Stimulated activated CD4-positive, alpha-beta T cell treated with anti-CD3 and anti-CD28 coated beads, Interleukin-12 subunit alpha, Interleukin-12 subunit beta, amount 100 ng/mL, for 4 hours (primary cell): ENCODE measurements at places on chromosomes 6 and 20.

GRCh38 chr20:12554426-12554825 lies 454.3 kb upstream of the SPTLC3 start:
- no peak for DNase-seq

DNA sequence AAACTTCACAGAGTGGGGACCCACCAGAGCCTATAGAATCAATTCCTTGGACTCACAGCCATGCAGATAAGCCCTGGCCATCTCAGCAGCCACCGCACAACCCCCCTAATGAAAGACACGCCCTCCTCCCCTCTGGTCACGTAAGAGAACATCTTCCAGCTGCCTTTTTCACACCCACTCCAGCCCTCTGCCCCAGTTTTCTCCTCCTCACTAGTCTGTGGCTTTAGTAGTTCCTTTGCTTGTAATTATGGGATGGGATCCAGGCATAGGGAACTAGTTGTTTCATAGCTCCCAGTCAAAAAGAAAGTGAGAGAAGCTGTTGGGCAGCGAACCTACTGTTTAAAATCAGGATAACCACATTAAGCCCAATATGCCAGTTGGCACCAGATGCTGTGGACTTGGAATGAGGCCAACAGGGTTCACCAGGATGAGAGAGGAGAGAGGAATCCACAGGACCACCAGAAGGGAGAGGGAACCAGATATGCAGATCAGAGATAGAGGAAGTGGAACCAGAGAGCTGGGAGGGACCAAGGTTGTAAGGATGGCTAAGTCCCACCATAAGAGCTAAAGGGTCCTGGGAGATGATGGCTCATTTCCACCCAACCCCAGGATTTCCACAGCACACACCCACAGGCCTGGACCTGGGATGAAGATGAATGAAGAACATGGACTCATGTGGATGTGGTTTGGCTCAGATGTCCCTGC lies 9.0 kb upstream of the BTN3A1 start:
- DNase-seq = no peak

DNA sequence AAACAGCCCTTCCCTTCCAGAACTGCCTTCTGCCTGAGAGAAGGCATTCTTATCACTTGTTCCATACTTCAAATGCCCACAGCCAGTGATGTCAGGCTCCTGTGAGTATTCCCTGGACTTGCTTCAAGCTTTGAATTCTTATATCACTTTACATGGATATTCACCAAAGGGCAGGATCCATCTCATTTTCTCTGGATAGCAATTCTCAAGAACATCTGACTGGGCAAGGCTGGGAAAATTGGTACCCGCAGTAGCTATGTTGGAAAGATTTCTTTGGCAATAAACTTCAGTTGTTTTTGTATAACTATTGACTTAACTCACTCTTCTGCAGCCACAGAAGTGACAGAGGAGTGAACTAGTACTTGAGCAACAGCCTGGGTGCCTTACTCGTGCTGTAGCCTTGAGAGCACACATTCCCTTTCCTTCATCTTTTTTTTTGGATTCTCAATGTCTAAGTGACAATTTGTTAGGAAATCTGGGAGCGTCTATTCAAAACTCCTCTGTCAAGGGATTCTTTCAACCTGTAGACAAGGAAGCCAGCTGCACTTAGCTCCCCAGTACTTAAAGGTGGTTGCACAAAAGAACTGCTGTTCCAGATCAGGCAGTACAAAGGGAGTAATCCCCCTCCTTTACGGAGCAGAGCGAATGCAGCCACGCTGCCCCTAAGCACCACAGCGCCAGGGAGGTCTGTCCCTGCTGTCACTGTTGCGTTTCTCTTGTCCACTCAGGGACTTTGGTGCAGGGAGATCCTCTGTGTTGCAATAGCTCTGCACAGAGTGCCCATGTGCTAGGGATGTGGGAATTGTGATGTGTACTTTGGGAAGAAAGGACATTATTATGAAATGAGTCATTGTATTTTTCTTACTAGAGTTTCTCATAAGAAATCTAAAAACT lies 69.6 kb downstream of the JAG1 start:
- DNase-seq = no peak

DNA sequence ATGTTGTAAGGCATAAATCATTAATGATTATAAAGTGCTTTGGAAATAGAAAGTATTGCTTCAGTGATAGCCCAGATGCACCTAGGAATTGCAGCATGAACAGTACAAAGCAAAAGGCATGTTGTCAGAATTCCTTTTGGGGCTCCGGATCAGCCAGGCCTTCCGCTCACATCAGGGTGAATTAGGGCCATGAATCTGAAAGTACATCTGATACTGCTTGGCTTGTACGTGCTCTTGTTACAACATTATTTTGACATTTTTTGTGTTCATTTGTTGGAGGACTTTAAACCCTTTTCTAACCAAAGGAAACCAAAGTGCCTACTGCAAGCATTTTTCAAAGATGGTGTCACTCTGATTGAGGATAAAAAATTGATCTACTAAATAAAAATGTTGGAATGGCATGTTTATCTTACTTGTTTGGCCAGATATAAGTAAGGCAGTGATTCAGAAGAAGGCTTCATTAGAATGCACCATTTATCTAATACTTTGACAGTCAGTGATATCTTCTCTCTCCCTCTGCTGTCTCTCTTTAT lies 1005.6 kb upstream of the FLRT3 start:
- no peak for DNase-seq

GRCh38 chr20:63696306-63696627 lies 185 bp upstream of the TNFRSF6B start:
- DNase-seq = no peak

GRCh38 chr6:51129043-51129442 lies 310.4 kb downstream of the TFAP2B start:
- no peak for DNase-seq

DNA sequence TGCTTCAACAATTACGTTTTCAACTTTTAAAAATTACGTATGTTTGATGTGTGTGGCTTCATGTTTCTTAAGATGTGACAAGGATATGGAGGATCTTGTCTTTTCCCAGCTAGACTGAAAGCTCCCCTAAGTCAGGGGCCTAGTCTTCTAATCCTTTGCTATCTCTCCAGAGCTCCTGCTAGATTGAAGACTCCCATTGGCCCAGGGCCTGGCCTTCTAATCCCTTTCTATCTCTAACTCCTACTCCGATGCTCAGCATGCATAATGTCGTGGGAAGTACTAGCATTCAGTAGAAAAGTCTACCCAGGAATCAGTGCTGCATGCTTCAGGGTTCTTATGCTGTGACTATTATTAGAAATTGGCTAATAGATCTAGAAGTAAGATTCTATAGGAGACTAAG lies 144.8 kb upstream of the SUPT3H start:
- DNase-seq = no peak

DNA sequence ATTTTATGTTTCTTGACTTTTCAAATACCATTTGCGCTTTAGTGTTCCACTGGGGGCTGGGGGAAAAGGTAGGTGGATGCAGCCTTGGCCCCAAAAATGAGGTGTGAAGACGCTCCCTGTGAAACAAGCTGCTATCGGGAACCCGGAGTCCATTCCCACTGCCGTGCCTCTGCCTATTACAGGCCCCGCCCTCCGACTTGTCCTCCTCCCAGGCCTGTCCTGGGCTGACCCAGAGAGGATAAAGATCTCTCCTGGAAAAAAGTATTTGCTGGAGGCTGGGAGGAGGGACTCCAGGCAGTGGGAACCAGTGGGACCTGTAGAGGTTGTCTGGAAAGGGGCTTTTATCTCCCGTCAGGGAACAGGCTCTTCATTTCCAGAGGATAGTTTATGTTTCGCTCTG lies 215.0 kb downstream of the SLC24A3 start:
- DNase-seq = no peak

DNA sequence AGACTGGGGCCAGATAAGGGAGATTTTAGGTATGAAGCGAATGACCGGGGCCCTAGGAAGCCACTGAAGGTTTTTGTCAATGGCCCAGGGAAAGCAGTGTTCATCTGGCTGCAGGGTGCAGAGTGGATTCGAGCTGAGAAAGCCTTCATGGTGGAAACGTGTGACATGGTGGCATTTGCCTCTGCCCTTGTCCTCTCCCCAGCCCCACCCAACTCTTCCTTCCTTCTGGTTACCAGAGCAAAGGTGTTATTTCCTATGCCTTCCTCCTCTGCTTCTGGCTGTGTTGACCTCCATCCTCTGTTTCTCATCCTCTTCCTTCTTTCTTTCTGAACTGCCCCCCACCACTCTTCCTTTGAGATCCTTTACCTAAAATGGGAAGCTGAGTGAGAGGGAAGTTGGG lies 195.1 kb upstream of the SUPT3H start:
- DNase-seq = no peak

GRCh38 chr6:11271228-11272020 lies 39.0 kb upstream of the NEDD9 start:
- DNase-seq = no peak

DNA sequence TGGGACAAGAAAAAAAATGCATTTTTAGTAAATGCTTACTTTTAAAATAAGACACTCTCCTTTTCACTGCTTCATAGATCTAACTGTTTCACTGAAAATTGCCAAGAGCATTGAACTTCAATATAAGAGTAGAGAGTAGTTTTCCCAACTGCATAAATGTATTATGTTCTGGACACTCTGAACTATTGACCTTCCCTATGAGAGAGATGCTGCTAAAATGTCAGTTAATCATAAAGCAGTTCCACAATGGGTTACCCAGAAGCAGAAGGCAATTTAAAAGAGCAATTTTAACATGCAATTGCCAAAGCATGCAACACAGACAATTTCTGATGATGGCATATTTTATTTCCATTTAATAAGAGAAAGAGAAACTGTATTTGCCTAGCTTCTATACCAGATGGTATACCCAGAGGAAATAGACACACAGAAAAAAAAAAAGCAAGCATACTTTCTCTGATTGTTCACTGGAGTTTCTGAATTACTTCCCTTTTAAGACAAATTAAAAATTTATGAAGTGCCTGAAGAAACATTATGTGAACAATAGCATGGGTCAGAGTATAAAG lies 279.1 kb upstream of the THEMIS start:
- DNase-seq = no peak

DNA sequence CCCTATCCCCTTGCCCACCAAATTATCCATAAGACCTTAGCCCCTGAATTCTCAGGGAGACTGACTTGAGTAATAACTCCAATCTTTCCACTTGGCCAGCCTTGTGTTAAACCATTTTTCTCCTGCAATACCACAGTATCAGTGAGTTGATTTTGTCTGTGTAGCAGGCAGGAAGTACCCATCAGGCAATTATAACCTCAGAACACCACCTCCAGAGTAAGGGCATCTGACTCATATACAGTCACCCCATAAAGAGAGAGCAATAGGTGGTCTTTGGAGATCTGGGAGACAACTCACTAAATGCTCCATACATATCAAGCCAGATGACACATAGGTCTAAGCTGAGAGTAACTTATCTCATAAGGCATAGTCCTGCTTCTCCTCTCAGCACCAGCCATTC lies 83.7 kb downstream of the FILIP1 start:
- no peak for DNase-seq

DNA sequence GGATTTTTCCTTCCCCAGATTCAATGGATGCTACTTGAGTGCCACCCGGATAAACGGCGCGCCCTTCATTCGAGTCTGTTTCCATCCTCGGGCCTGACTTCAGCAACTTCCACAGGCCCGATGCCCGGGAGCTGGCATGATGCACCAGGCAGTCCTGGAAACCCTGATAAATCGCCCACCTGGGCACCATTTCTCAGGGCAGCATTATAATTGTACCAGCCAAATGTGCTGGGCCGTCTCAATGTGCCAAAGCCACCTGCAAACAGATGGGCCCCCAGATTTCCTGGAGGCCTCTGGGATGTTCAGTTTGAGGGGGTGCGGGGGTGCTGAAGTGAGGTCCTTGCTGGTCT lies 65.8 kb downstream of the NOL4L start:
- DNase-seq = no peak

GRCh38 chr6:90068703-90069523 lies 174.6 kb downstream of the GJA10 start:
- DNase-seq = no peak

DNA sequence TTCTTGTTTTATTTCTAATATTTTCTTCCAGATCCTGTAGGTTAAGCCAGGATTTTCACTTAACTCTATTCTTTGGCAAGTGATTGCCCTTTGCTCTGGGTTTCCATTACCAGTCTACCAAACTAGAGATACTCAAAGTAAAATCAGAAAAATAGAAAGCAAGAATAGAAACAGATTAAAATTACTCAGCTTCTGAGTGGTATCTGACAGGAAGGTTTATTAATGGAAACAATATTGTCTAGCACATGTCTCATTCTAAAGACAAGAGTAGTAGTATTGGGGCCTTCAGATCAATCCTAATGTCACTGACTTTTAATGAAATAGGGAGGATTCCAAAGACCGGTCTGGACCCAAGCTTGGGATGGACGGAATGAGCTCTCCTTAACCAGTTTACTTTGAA lies 72.3 kb downstream of the SIM1 start:
- DNase-seq = no peak

DNA sequence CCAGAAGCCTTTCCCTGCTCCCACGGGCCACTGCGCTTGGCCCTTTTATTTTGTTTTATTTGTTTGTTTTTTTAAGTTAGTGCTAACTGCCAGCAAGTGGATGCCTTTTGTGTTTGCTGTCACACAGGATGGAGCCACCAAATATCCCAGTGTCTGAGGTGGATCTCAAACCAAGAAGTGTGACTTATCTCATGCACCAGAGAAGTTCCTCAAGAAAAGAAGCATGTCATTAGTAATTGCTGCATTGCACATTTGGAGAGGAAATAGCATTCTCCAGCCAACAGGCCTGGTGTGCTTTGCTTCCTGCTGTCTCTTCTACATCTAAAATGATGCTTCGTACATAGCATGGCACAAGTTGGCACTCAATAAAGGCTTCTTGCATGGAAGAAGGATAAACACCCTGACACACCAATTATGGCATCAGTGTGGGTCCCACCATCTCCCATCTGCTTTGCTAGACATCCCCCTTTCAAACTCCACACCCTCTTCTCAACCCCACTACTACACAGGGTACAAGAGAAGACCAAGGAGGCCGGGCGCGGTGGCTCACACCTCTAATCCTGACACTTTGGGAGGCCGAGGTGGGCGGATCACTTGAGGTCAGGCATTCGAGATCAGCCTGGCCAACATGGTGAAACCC lies 1.9 kb upstream of the ATP9A start:
- DNase-seq = no peak

DNA sequence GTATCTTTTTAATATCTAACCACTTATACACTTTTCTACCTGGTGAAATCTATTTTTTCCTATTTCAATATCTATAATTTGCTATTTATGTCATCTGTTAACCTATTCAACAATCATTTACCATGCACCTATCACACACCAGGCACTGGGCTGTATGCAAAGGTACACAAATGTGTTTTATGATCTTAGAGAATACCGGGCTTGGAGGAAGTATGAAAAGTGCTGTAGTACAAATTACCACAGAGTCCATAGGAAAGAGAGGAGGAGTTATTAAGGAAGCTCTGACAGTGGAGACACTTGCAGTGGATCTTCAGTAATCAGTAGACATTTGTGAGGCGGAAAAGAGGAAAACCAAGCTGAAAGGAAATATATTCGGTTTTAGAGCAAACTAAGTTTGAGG lies 96.0 kb downstream of the HIVEP2 start:
- no peak for DNase-seq

DNA sequence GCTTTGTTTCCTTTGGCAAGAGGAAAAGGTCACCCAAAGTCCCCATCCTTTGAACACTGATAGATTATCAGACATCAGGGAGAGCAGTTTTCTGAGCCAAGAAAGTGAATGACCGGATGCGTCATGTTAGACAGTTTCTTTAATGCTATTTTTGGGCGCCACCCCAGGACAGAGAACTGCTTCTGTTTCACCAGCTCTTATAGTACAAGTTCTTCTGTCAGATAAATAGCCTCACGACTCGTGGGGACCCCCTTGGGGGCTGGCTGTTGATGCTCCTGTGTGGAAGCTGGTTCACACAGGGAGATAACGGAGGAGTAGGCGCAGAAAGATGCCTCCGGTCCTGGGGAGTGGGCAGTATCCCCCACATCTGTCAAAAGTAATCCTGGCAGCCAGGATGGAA lies 54.6 kb downstream of the NPEPL1 start:
- DNase-seq = no peak

- DNase-seq = no peak
These were observed 248.9 kb upstream of the CITED2 start for GRCh38 chr6:139623372-139623771.
